NCI-H774 (cell line): ENCODE measurements at places on chromosomes 4 and X.

GRCh38 chr4:42078184-42078801, 74.2 kb downstream of the BEND4 start:
- DNase-seq = no peak

DNA sequence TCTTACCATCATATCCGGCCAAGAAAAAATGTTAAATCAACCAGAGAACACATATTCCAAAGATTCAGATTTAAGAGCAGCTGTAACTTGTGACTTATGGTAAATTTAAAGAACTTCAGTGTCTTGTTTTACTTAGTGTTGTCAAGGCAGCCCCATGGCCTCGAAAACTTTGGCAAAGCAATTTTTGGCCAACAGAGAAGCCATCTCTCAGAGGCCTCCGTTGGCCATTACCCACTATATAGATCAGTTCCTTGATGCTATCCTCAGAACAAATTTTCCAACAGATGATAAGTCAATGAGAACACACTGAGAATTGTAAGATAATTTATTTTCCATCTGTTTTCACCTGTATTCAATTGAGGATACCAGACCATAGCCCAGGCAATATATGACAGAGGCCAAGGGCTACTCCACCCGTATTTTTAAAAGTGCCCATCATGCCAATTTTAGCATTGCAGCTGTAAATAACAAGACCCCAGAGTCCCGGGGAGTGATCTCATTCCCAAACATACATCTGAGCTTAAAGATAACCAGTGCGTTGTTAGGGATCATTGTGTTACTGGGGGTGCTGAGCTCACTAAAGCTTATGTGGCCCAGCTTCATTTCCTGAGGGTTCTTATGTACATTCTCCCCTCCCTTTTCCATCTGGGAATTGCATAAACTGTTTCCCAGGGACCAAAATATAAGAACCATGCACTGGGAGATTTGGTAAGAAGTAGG, 50.0 kb upstream of the PDHA1 start:
- DNase-seq = no peak

- DNase-seq = no peak
Measured at GRCh38 chr4:24226667-24227066, 336.8 kb upstream of the PPARGC1A start.

GRCh38 chr4:22635692-22636091, 57.0 kb upstream of the GBA3 start:
- DNase-seq = no peak

DNA sequence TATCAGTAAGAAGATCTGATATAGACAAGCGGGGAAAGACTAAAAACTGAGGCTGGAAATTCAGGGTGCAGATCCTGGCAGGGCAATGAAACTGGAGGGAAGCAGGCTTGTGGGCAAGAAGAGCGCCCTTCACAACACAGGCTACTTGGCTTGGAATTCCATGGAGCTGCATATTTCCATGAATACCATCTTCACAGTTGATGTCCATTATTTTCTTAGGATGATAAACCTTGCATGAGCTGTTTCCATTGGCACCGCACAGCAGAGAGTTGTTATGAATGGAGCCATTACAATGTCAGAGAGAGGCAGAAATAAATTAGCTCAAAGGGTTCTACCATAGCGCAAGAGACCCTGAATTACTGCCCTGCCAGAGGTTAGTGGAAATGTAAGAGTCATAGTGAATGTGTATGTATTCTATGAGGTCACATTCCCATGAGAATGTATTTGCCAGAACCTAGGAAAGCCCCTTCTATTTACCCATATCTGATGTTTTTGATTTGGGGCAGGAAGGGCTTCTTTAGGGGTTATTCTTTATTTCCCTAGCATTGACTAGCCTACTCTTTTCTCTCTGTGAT, 215.6 kb downstream of the PALLD start:
- DNase-seq = no peak

- DNase-seq = no peak
Measured at GRCh38 chr4:102420563-102421398, 75.5 kb upstream of the SLC39A8 start.

- no peak for DNase-seq
Measured at GRCh38 chr4:29680644-29681043, 1039.5 kb upstream of the PCDH7 start.

GRCh38 chr4:138972956-138973801, 42.4 kb upstream of the NOCT start:
- DNase-seq = no peak

DNA sequence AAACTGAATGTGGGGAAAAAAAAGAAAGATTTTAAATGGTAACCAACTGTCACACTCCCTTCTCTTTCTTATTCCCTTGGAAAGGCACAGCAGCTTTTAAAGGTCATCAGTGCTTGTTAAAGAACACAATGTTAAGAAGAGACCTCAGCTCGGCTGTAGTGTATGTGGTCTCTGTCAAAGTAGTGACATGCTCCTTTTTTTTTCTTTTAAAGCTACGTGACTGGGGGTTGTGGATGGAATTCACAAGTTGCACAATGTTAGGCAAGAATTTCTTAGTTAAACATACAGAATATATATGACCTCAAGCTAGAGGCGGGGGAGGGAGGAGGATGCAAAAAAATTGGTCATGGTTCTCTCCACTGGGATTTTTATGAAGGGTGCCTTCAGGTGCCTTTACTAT, 45.6 kb downstream of the OCRL start:
- no peak for DNase-seq

DNA sequence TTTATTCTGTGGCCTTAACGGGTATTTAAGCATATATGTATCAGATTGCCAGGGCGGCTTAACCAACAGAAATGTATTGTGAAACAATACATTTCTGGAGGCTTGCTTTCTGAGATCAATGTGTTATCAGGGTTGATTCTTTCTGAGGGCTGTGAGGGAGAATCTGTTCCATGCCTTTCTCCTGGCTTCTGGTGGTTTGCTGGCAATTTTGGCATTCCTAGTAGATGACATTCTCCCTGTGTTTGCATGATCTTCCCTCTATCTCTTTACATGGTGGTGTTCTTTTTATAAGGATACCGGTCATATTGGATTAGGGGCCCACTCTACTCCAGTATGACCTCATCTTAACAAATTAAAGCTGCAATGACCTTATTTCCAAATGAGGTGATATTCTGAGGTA, 16.9 kb upstream of the CEP135 start:
- no peak for DNase-seq

GRCh38 chr4:124851741-124852140, 139.2 kb upstream of the ANKRD50 start:
- DNase-seq = no peak

- no peak for DNase-seq
Measured at GRCh38 chr4:95499291-95499696, 49.5 kb downstream of the UNC5C start.

DNA sequence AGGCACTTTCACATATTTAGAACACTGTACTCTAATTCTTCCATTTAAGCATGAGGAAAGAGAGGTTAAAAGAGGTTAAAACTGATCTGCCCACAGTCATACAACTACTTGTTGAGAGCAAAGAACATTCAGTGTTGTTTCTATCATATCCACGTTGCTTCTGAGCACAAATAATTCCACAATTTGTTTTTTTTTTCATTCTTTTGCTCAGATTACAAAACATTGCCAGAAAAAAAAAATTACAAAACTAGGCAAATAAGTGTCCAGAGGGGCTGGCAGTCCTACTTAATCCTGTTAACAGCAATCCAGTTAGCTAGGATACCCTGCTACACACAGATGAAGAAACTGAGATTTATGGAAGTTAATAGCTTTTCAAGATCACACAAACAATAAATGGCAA, 6.3 kb upstream of the USP53 start:
- DNase-seq = no peak

- no peak for DNase-seq
Measured at GRCh38 chrX:110156167-110156754, 153.3 kb downstream of the TMEM164 start.

DNA sequence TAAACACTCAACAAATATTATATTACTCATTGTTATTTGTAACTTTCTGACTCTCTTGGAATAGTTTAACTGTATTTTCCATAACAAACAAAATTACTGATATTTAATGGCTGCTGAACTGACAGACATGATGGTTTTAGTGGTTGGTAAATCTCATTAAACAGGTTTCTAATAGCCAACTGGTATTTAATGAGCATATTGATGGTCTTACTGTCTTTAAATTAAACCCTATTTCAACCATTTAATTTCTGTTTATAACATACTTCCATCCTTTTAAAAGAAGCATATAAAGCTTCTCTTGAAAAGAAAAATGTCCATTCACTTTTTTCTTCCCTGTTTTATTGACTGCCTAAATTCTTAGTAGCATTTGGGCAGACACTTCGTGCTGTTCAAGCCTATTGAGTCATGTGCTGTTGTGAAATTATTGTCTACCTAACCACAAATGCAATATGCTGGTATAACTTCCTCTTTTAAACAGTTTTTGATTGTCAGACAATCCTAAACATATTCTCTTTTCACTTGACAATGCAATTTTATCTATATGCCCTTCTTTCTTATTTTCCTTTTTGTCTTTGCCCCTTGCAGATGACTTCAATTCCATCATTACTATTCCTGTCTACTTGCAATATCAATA, 163.9 kb upstream of the SLC7A11 start:
- DNase-seq = no peak

DNA sequence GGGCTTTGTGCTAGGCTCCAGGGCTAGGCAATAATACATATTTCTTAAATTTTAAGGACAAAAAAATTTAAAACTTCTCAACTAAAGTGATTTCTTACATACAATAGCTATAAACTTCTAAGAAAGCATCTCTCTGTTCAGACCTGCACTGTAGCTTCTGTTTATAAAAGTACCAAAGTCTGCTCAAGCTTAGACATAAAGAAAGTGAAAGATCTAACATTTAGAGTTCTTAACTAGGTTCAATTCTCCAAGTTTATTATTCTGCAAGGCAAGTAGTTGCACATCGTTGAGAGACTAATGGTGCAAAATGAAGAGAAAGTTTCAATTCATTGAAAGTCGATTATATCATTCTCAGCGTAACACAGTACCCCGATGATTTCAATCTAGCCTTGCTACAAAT, 857.4 kb upstream of the HTR2C start:
- DNase-seq = no peak
